ENCODE measurements at places on chromosomes 1 and 21.

DNA sequence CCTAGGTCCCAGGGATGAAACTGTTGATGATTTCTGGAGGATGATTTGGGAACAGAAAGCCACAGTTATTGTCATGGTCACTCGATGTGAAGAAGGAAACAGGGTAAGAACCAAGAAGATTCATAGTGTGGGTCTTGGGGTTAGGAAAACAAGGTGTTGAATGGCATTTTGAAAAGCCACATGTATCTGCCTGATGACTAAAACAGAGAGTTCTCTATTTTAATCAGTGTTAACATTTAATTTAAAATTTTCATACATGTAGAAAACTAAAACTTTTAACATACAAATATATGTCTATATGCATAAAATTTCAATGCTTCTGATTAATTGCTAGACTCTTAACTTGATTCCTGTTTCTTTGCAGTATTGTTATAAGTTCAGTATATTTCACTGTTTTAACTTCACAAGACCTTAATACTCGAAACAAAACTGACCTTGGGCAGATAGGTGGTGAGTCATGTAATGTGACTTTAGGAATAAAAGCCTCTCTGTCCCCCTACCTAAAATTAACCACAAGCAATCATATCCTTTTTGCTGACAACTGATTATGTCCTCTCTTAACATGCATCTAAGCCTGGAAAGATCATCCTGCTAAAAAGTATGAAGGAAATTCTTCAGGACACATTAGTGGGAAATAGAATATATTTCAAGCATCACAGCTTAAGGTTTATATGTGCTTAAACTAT is 95.6 kb downstream of the PTPRC start:
- DNase-seq = no peak

DNA sequence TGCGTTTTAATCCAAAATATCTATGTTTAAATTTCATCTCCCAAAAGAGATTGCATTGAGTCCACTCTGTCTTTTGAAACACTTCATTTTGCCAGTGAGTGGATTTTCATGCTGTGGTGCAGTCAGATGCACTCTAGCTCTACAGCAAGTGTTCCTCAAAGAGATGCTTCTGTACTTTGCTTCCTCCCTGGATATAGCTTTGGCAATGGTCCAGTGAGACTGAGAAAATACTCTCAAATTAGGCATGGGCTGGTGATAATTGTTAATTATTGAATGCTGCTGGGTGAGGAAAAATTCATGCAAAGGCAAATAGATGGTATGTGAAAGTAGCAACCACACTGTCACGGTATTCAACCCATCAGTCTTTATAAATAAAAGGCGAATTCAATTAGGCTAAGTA is 396.9 kb downstream of the ADGRL2 start:
- no peak for DNase-seq

DNA sequence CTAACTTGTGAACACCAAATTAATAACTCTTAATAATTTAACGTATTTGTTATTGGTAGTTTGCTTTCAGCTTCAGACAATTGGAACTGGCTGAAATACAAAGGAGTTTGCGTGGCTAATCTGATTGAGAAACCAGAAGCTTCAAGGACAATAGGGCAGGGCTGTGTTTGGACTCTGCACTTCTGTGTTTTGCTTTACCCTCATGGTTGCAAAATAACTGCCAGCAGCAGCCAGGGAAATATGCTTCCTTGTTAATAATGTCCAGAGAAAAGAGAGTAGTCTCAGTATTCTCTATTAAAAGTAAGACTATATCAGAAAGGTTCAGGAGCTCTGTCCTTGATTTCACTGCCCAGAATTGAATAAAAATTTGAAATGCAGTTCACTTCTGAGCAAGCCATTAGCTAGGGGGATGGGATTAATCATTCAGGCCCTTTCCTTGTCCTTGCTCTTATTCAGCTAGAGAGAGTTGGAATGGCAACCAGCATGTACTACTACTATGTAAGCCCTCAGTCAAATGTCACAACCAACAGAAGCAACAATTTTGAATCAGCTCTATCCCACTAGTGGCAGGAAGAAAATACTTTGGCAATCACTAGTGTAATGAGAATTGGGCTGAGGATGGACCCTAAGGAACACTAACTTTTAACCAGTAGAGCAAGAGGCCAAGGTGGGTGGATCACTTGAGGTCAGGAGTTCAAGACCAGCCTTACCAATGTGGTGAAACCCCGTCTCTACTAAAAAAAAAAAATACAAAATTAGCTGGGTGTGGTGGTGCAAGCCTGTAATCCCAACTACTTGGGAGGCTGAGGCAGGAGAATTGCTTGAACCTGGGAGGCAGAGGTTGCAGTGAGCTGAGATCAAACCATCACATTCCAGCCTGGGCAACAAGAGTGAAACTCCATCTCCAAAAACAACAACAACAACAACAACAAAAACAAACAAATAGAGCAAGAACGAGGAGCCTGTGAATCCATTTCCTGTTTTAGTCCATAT is 76.8 kb downstream of the POU2F1 start:
- no peak for DNase-seq

DNA sequence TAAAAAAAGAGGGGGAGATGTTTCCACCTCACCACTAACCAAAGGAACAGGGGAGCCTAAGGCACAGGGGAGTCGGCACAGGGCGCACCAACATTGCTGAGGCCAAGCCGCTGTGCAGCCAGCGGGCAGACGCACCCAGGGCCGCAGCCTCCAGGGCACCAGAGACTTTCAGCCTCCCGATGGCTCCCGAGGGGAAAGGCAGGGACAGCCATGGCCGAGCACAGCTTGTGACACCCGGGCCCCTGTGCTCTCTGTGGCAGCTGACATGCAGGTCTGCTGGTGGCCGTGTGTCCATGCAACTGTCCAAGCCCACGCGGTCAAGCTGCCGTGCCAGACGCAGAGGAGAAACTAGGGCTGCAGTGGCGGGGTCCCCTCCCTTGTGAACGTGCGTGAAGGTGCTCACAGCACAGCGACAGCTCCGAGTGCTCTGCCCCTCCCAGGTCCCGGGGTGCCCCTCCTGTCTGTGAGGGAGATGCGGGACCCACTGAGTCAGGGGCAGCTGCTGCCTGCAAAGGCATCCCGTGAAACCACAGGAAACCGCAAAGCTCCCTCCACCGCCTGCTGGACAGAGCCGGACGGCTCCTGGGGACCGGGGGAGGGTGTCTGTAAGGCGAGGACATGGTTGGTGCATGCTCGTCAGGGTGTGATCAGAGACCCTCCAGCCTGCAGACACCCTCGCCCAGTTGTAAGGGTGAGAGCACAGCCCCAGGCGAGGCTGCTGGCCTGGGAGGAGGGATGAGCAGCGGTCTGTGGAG is 2.5 kb downstream of the KRTAP10-11 start:
- no peak for DNase-seq

- DNase-seq = no peak
Observed at GRCh38 chr1:236396665-236397043, 2.6 kb downstream of the EDARADD start.

- no peak for DNase-seq
Observed at GRCh38 chr1:244209955-244210354, 158.9 kb downstream of the ZBTB18 start.

DNA sequence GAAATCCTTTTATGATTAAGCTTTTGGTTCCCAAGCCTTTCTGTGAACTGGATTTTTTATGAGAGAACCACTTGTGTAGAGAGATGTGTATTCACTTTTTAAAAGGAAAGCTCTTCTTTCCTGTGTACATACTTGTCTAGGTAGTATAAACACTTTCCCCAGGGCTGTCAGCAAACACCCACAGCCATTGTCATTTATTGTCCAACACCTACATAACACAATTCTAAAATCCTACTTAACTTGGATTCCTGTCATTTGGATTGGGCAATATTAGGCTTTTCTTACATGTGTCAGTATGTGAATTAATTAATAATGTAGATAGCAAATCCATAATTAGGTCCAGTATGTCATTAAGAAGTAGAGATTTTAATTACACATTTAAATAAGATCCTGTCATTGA is 12.3 kb downstream of the DDX20 start:
- no peak for DNase-seq

- DNase-seq = no peak
Observed at GRCh38 chr1:154611150-154611862, 3.3 kb upstream of the ADAR start.

DNA sequence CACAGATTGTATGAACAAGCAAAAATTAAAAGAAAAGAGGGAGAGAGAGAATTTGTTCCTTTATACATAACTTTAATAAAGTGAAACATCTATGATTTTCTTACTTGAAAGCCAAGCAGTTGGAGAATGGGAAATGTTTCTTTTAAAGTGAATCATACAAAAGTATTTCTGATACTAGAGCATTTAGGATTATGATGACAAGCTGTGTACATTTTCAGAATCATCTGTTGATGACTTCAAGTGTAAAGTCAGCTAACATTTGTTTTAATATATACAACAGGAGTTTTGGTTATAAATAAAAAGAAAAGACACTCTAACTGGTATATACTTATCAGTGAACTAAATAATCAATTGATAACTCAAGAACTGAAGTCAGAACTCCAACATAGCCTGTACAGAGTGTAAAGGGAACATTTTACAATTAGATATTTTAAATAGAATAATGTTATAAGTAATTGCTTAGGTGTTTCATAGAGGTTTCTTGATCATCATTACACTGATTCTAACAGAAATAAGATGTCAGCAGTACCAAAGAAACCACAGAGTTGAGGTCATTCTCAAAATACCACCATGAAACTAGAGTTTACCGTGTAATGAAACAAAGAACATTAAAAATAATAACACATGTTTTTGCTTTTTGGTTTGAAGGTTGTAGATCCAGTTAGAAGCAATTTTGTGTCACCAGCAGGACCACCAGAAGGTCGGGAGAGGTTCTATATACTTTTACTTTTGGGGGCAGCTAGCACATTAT is 103.4 kb downstream of the COL24A1 start:
- no peak for DNase-seq

DNA sequence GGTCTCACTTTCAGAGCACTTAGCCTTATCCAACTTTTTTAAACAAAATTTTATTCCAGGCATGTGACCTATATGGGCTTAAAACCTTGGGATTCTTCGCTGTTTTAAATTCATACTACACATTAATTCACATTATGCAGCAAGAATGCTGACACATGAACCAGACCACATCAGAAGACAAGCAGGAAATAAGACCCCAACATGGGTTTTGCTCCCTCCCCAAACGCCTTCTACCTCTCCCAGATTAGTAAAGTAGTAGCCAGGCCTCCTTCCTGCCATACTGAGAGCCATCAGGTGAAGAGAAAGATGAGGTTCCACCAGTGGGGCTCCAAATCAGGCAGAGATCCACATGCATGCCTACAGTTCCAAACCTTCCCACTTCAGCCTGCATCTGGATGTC is 3.7 kb downstream of the IGSF3 start:
- no peak for DNase-seq

DNA sequence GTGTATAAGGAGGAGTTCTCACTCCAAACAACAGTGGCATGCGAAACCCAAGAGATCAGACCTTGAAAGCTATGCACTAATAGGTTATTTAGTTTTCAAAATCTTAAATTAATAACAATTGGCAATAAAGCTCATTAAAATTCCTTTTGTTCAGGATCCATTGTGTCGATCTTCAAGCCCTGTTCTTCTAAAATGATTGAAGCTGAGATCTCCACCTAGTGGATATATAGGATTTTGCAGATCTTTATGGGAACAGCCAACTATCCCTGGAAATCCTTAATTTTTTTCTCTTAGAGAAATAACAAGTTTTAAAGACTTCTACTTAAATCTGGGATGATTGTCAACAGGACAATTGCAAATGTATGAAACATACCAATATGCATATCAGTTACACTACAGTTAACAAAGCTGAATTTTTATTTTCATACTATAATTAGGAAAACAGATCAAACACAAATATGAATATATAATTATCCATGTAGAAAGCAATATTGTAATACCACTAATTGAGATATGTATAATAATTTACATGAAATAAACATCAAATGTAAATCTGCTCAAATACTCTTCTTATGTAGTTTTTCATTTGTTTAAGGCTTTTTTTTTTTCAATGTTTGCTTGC is 43.3 kb downstream of the LRRC53 start:
- no peak for DNase-seq

Measured in stimulated activated CD4-positive, alpha-beta T cell treated with anti-CD3 and anti-CD28 coated beads, Interleukin-4, amount 100 ng/mL, for 48 hours (primary cell).